Left lobe of liver (tissue), 2 donors: ENCODE measurements at places on chromosomes 12 and 14. TPM values are rescaled to one million over a fixed set of nuclear protein-coding genes. Genes with fewer than 3 reads are reported as not detected.

ERBB3 gene
- total RNA-seq = 93.2 TPM

EGLN3 gene
- 3.3 TPM for total RNA-seq

DNA sequence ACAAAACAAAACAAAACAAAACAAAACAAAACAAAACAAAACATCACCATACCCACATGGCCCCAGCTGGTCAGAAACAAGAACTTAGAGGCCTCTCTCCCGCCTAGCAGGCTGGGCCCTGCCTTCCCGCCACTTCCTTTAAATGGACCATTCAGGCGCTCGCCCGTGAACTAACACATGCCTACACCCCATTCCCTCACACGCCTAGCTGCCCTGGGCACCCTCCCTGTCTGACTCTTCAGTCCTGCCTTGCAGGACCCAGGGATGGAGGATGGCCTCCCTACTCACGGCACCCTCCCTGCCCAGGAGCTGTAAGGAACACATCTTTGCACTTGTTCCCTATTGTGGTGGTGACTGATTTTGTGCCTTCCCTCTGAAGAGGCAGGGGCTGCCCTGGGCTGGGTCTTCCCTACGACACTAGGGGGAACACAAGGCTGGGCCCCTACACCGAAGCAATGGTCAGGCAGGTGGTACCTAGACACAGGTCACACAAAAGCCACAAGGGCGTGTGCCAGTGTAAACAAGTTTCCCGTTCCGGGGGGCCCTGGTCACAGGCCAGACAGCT lies 21.5 kb downstream of the P2RX2 start:
- no peak for DNase-seq

DNA sequence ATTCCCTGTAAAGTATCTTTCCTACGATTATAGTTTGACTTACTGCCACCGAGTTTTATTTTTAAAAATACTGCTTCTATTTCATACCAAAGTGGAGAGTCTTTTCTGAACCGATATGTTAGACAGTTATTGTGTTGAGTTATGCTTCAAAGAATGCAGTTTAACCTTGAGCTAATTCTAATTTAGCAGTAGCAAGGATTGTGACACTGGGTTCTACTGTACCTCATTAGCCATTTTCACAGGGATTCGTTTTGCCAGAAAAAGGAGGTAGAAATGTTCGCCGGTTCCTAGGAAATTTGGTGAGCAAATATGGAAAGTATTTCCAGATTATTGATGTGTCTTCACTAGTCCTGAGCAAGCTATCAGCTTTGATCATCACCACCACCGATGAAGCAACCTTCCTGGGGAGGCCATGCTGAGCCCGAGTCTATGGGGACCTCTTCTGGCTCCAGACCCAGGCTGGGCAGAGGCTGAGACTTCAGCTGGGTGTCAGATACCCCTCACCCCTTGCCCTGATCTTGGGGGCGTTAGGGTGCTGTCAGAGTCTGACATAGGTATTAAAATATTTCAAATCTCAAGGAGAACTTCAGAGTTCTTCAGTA lies 13.6 kb downstream of the GLRX5 start:
- DNase-seq = no peak

- DNase-seq = no peak
These were observed 368.7 kb upstream of the GARIN6 start for GRCh38 chr12:99278899-99279298.

GRCh38 chr12:8846305-8846704 lies 23.9 kb downstream of the A2ML1 start:
- DNase-seq = no peak

GRCh38 chr14:100564512-100564911 lies 22.7 kb downstream of the BEGAIN start:
- DNase-seq = no peak

DNA sequence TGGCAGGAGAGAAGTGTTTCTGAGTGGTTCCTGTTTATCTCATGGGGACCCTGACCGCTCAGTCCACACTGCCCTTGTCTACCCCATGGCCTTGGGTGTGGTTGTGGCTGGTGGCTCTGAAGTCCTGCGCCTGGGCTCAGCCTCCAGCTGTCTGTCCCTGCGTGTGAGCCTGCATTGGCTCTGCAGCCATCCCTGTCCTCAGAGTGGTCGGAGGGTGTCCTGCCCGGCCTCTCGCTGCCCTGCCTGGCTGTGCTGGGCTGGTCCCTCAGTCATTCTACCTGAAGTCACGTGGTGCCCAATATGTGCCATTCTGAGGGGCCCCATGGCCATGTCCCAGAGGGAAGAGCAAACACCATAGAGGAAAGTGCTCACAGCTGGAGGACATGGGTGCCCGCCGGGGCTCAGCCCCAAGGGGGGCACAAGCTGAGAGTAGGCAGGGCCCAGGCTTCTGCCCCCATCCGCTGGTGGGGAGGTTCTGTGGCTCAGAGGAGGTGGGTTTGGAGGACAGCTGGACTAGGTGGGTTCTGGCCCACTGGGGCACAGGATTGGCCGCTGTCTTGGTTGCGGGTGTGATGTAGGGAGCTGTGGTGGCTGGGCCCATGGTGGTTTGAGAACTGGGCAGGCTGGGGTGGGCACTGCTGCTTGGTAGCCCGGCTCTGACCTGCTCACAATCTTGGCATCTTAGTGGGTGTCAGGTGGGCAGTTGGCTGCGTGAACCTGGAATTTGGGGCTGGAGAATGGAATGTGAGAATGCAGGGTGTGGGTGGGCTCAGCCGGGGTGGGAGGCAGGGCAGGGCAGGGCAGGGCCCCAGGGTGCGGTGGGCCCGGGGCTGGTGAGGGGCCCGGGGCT lies 11.6 kb downstream of the TEDC1 start:
- DNase-seq = no peak

GRCh38 chr12:50127546-50127945 lies 15.5 kb downstream of the COX14 start:
- DNase-seq = no peak

- no peak for DNase-seq
These were observed 211.6 kb downstream of the DUSP6 start for GRCh38 chr12:89140602-89141238.

RGS6 gene
- total RNA-seq = not detected

- no peak for DNase-seq
These were observed 188.3 kb downstream of the CALM1 start for GRCh38 chr14:90585106-90585505.

DNA sequence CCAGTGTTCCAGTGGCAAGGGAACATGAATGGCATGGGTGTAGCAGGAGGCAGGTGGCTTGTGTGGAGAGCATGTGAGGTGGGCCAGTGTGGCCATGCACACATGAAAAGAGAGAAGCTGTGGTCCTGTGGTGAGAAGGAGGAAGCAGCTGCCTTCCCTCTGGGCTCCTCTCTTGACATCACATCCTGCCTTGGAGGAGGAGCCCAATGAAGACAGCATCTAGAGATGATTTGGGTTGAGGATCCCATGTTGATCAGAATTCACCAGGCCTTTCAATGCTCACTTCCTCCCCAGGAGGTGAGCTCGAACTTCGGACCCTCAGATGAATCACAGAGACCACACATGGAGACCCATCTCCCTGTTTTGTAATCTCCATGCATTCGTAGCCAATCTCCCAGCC lies 82.6 kb downstream of the LRRC74A start:
- no peak for DNase-seq

DNA sequence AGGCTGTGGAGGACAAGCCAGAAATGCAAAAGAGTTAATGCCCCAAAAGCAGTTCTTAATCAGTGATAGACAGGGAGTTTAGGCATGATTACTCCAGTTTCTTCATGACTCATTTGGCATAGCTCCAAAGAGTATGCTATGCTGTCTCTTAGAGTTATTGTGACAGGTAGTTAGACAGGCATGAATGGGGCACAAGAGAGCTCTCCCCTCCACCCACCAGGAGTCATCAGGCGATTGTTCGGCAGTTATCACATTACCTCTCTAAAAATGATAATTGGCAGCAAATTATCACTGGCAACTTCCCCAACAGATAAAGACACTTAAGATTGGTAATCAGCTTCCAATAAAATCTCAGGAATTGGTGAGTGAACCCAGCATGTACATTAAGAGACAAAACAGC lies 320.1 kb downstream of the DAD1 start:
- DNase-seq = no peak

- no peak for DNase-seq
These were observed 24.7 kb upstream of the CSRNP2 start for GRCh38 chr12:51108136-51108535.

DNA sequence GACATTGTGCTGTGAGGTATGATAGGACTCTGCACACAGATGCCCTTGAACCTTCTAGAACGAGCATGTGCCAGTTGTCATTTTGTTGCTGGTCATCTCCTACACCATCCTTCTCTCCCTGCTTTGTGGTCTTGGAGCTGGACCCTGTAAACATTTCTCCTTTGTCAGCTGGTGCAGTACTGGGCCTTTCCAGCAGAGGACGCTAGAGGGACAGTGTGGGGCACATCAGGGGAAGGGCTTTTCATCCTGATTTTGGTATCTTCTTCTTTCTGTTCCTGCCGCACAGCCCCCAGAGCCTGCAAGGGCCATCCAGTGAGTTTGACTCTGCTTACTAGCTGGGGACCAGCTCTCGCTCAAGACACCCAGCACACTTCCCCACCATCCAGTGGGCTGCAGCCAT lies 484.6 kb downstream of the AACS start:
- no peak for DNase-seq

DNA sequence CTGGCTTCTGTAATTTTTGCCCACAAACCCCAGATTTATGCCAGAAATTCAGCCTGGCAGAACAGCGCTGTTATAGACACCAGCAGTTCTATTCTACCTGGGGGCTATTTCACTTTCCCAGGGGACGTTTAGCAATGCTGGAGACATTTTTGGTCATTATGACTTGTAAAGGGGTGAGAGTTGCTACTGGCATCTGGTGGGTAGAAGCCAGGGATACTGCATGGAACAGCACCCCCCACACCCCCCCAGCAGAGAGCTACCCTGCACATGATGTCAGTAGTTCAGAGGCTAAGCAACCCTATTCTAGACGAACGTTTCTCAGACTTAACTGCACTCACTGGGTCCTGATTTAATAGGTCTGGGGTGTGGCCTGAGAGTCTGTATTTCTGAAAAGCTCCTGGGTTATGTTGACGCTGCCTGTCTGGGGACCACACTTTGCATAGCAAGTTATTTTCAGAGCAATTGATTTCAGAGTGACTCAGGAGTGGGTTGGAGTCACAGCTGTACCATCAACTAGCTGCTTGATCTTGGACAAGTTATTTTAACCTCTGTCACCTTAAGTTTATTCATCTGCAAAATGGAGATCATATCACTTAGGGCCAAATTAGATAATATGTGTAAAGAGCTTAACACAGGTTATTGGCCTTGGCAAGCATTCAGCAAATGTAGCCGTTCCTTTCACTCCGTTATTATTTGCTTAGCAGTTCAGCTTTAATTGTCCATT lies 48.5 kb downstream of the CHST11 start:
- no peak for DNase-seq

TAS2R19 gene
- total RNA-seq = 0.78 TPM

DNA sequence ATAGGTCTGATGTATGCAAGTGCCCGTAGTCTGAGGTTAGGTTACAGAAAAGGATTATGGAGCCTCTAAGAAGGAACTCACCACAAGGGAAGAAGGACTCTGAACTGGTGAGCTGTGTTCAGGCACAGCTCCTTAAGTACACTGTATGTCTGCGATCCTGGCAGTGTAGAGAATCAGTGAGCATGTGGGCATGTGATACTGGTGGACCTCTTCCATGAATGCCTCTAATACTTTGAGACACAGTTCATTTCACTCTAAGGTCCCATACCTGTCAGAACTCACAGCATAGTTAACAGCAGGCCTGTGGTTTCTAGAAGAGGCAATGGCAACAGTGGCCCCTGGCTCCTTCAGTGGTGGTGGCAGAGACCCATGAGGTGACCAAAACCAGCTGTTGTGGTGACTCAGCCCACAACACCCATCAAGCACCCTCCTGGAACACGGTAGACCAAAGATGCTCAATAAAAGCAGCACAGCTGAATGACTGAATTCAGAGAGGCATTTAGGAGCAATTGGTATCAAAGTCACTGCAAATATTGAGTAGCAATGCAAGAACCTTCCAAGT lies 6.9 kb upstream of the OR6J1 start:
- DNase-seq = no peak

DNA sequence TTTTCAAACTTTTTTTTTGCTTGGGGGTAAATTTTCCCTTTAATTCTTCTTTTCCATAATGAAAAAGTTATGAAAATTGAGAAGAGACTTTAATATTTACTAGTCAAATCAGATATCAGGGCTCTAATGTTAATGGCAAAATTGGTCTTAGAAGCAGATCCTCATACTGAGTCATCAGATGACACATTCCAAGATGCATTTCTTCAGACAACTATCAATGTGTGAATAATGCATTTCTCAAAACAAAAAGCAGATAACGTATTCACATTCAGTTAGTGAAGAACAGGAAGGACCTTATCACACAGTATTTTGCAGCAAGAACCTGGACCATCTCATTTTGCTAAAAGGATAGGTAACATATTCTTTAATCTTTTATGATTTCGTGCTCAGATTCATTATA lies 130.7 kb downstream of the GPHN start:
- no peak for DNase-seq

TMEM179 gene
- total RNA-seq = 0.30 TPM

RNF212B gene
- total RNA-seq = not detected

- DNase-seq = no peak
These were observed 444.0 kb downstream of the CCER1 start for GRCh38 chr12:90510948-90511347.
